ENCODE measurements at places on chromosomes 2 and 18. TPM values are rescaled to one million over a fixed set of nuclear protein-coding genes. Genes with fewer than 3 reads are reported as not detected.
A peak's percentile ranks its signal among the peaks of the same experiment; 100 is the strongest.

GRCh38 chr2:23526835-23527790 lies 142.1 kb downstream of the KLHL29 start:
- H3K4me3 ChIP-seq: no peak overlapping the region
- DNase-seq: no peak
- H3K27me3 ChIP-seq: peaks cover 29% of the 10 kb centered on the region
- H3K36me3 ChIP-seq: no peaks in the 10 kb centered on the region

VRK2 gene
- 20.7 TPM for total RNA-seq

DNA sequence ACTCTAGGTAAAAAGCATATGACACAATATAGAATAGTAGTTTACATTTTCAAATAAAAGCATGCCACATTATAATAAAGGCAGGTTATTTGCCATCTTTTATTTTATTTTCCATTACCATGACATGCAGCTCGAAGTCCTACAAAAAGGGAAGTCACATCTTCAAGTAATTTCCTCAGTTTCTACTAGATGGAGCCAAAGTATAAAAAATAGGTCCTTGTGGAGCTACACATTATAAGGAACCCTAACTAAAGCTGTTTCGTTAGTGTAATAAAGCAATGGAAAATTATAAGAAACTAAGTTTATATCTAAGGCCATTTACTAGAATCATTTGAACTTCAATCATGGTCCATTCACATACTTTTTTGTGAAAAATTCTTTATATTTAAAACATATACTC lies 674.5 kb downstream of the KCNJ3 start:
- H3K4me1 ChIP-seq: no peaks in the 10 kb centered on the region
- H3K27ac ChIP-seq: no peak overlapping the region
- no peaks in the 10 kb centered on the region for H3K36me3 ChIP-seq

DNA sequence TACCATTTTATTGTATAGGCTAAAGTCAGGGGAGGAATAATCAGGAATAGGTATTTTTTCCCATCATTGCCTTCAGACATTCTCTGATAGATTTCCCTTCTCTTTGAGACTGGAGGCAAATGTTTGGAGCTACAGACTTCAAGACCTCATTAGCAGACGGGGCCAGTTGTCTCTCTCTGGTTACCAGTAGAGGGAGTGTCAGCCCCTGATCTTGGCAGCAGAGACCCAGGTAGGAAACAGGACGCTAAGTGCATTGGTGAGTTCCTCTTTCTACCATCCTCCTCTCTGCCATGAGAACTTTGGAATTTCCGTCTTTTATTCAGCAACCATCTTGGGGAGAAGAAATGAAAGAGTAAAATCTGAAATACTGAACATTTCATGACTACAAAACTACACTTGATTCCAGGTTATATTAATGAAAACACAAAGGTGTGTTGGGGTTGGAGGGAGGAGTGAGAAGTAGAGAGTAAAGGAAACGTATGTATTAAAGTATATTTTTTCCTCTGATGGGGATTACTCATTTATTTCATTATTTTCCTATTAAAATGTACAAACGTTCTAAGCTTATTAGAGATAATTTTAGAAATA lies 186.2 kb upstream of the GCFC2 start:
- no peaks in the 10 kb centered on the region for H3K4me1 ChIP-seq
- no peak for DNase-seq
- H3K27me3 ChIP-seq: peaks cover 5% of the 10 kb centered on the region
- no peaks in the 10 kb centered on the region for H3K36me3 ChIP-seq
- H3K4me3 ChIP-seq: no peak overlapping the region
- H3K27ac ChIP-seq: no peak overlapping the region

GRCh38 chr18:57804557-57804956 lies 1.4 kb upstream of the ATP8B1 start:
- H3K36me3 ChIP-seq: no peaks in the 10 kb centered on the region
- no peak overlapping the region for H3K4me3 ChIP-seq
- peaks cover 74% of the 10 kb centered on the region for H3K4me1 ChIP-seq

GRCh38 chr2:10287761-10288160 lies 14.9 kb upstream of the HPCAL1 start:
- no peaks in the 10 kb centered on the region for H3K27me3 ChIP-seq
- H3K4me3 ChIP-seq: no peak overlapping the region
- no peaks in the 10 kb centered on the region for H3K36me3 ChIP-seq
- peaks cover 24% of the 10 kb centered on the region for H3K4me1 ChIP-seq

- H3K27ac ChIP-seq: no peak overlapping the region
- no peak for DNase-seq
- no peak overlapping the region for H3K4me3 ChIP-seq
- no peaks in the 10 kb centered on the region for H3K36me3 ChIP-seq
- no peaks in the 10 kb centered on the region for H3K4me1 ChIP-seq
These were observed 680.7 kb downstream of the EPHA4 start for GRCh38 chr2:220891405-220891804.

GRCh38 chr18:49565612-49566011 lies 3.8 kb downstream of the LIPG start:
- H3K4me1 ChIP-seq: peaks cover 30% of the 10 kb centered on the region
- peak; percentile 46 for DNase-seq
- no peak overlapping the region for H3K4me3 ChIP-seq
- peaks cover 81% of the 10 kb centered on the region for H3K27me3 ChIP-seq
- H3K27ac ChIP-seq: no peak overlapping the region

GRCh38 chr2:134173338-134174016 lies 80.4 kb upstream of the MGAT5 start:
- peak overlapping the region; percentile 82 for H3K27ac ChIP-seq
- H3K4me1 ChIP-seq: peaks cover 90% of the 10 kb centered on the region
- H3K4me3 ChIP-seq: peak overlapping the region; percentile 12
- H3K27me3 ChIP-seq: no peaks in the 10 kb centered on the region
- DNase-seq: peak; percentile 47

TGFA gene
- total RNA-seq: 1.1 TPM

GRCh38 chr2:21774691-21775368 lies 651.1 kb downstream of the TDRD15 start:
- H3K4me1 ChIP-seq: peaks cover 30% of the 10 kb centered on the region
- H3K4me3 ChIP-seq: no peak overlapping the region
- H3K36me3 ChIP-seq: no peaks in the 10 kb centered on the region
- no peaks in the 10 kb centered on the region for H3K27me3 ChIP-seq

DNA sequence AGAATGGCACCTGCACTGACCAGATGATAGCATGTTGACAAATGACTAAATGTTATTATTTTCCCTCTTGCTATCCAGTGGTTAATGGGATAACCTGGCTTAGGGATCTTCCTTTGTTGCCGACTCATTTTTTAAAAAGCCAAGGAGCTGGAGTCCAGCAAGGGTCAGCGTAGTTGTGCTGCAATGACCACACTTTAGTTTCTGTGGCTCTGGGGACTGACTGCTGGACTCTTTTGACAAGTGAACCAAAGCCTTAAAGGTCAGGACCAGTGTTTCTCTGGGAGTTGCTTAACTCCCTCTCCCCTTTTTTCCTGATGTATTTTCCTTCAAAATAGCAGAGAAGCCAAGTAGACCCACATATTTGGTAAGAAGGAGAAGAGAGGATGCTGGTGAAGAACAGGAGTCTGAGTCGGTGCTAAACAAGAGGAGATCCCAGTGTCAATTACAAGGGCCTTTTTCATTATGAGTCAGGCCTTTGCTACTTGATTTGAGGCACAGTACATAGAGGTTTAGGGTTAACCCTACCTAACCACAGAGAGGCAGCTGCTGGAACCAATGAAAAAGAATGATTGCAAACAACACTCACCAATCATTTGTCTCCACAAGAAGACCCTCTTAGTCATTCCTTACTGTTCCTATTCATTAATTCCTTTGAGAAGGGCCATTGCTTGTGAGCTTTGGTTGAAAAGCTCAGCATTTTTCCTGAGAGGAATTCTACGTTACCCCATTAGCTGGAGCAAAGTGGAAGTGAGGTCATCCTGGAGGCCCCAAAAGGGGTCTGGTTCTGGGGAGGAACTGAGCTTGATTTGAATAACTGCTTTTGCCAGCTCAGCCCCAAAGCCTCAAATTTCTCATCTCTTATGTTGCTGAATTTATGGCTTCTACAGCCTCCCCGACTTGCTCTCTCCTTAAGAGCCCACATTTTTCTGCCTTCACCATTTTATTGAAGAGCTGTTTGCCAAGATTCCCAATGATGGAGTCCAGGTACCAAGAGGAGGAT lies 137.6 kb upstream of the HNMT start:
- H3K36me3 ChIP-seq: no peaks in the 10 kb centered on the region
- DNase-seq: no peak
- H3K4me3 ChIP-seq: no peak overlapping the region

SGPP2 gene
- total RNA-seq: 2.3 TPM

- H3K36me3 ChIP-seq: no peaks in the 10 kb centered on the region
- DNase-seq: no peak
- no peak overlapping the region for H3K4me3 ChIP-seq
- no peak overlapping the region for H3K27ac ChIP-seq
These were observed 53.4 kb upstream of the SCN1A start for GRCh38 chr2:166180951-166181812.

Measured in left ventricle myocardium inferior (tissue), 1 donor.